ENCODE measurements at places on chromosomes 16 and 17.

- DNase-seq: no peak
Observed at GRCh38 chr16:78069913-78070312, 29.5 kb upstream of the WWOX start.

DNA sequence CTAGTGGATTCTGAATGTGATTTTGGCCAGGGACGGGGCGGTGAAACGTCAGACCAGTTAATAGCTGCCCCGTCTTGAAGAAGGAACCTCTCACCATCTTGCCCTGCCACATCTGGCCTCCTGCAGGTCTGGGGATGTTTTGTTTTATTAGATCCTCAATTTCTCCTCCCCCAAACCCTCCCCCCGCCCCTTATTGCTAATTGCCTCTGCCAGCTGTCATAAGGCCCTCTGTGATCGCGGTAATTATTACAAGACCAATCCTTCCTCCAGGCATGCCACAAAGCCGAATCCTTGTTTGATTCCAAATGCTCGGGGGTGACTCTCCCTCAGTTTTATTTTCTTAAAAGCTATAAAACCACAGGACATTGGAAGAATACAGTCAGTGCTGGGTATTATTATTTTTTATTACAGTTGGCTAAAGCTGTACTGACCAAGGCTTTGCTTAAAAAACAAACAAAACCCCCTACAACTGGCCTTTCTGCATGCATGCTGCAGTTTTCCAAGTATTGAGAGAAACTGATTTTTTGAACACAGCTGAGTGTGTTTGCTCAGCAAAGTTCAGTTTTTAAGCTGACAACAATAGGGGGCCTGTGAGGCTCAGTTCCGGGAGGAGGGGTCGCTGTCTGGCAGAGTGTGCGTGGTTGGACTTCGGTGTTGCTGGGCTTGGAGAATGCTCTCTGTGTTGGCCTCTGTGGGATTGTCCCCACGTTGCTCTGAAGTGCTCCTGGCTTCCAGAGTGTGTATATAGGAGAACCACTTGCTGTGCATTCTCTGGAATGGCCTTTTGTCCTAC lies 1.7 kb downstream of the KSR1 start:
- no peak for DNase-seq

DNA sequence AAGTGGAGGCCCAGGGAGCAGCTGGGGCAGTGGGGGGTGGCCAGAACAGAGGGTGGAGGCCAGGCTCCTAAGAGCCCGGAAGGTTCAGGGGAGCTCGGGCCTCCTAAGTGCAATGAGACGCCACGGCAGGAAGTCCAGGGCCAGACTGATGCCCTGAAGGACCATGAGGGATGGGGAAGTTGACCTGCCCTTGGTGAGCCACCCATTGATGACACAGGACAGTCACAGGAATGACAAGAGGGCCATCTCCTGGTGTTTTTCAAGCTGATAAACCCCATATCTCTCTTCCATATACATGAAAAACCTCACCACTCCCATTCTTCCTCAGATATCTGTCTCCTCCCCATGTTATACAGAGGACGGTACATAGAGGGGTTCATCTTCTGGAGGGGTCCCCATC lies 5.8 kb upstream of the MRPL58 start:
- DNase-seq: no peak

DNA sequence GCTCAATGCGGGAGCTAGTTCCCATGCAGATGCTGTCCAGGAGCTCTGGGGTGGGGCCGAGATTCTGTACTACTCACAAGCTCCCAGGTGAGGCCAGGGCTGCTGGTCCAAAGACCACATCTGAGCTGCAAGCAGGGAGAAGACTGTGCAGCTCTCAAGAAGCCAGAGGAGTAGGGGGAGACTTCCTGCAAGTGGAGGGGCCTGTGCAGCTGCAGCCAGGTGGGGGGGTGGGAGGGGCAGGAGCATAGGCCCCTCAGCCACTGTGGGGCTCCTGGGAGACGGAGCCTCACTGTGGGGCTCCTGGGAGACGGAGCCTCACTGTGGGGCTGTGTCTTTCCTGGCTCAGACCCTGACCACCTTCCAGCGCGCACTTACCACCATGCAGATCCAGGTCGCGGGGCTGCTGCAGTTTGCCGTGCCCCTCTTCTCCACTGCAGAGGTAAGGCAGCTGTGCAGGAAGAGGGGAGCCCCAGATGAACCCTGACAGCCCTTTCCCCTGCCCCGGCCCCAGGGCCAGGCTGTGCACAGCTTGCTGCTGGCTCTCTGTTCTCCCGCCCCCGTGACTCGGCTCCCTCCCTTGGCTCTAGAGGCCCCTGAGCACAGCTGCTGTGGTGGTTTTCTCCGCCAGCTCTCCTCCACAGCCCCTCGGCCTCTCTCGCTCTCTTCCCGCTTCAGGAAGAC lies 24.3 kb upstream of the DNAI2 start:
- DNase-seq: peak; percentile 85

DNA sequence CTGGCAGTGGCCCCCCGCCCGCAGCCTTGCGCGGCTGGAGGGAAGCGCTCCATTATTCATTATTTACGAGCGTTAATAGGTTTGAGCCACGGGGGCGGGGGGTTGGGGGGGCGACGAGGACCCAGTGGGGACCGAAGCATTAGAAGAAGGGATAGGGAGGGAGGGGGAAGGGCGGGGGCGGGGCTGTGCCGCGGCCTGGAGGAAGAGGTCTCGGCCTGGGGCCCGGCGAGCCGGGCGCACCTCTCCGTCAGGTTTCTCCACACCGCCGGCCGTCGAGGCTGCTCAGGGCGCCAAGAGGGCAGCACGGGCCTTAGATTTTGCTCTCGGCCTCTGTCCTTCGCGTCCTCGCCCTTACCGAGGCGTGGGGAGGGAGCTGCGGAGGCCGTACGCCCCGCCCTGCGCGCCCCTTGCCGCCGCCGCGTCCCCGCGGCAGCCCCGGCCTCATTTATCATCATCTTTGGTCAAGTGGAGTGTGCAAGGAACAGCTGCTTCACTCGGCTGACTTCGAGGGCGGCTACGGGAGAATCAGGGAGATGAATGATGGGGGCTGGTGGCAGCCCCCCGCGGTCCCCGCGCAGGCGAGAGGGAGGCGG lies 54.2 kb downstream of the SREBF1 start:
- DNase-seq: no peak

- DNase-seq: no peak
Observed at GRCh38 chr16:20871941-20872815, 28.0 kb downstream of the DCUN1D3 start.

GRCh38 chr16:24723663-24724062 lies 5.8 kb upstream of the TNRC6A start:
- DNase-seq: no peak

DNA sequence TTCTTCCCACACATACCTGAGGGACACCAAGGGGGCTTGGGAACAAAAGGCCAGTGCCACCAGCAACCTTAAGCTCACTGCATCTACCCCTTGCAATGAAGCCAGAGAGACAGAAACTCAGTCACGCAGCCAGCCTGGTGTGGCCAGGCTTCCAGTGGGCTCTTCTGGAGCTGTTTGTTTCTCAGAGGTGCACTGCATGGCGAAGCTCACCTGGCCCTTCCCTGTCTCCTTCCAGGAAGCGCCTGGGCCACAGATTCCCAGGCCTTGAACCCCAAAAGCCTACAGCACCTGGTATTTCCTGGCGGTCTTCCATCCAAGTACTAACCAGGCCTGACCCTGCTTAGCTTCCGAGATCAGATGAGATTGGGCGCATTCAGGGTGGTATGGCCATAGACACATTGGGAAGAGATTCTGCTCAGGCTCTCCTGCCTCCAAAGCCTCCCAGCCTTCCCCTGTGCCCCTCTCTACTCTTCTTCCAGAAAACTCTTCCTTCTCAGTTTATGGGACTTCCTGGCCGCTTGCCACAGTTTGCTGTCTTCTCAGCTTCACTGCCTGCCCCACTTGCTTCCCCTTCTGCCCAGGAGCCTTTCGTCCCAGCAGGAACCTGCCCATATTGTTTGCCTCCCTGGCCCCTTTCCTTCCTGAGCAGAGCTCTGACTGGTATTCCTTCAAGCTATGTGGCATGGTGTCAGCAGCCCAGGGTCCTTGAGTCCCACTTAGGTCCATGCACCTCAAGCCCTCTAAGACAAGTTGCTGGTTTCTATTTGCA lies 1.6 kb downstream of the CISD3 start:
- DNase-seq: no peak

- no peak for DNase-seq
Observed at GRCh38 chr17:18933102-18934058, 18.6 kb upstream of the SLC5A10 start.

DNA sequence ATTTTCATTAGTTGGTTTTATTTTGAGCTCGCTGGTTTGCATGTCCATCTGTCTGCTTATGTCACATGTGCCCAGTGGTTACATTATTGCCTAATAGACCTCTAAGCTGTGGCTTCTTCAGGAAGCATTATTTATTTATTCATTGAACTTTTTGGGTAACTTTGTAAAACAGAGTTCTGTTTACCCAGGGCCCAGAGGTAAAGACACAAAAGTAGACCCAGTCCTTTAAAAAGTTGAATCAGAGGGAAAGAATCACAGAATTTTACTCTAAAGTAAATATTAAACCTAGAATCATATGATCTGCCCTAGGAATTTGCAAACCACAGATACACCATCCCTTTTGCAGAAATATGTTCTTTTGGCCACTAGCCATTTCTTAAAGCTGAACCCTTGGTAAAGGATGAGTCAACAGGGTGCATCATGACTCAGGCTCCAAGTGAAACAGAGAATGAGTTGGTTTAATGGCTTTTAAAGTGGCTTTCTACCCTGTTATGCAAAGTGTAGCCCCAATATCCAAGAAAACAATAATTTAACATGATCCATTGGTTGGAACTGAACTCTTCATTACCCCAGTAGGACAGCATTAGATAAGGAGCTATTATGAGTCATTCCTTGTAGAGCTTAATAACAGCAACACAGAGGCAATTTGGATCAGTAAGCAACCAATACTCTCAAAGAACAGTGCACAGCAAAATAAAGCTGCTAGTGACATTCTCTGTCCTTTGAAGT lies 236.3 kb downstream of the KCNJ2 start:
- no peak for DNase-seq

DNA sequence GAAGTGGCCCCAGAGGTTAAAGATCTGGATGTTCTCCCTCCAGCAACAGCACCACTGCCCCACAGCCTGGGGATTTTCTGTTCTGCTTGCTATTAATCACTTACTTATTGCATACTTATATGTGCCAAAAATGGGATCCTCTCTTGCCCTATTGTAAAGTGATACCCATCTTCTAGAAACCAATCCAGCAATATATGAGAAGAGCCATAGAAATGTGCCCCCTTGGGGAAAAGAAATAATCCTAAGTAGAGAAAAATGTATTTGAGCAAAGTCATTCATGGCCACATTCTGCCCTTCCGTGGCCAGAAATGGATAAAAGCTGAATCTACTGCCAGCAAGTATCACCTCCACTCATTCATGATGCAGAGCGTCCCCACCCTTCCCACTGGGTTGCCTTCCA lies 20.9 kb downstream of the SOST start:
- no peak for DNase-seq

DNA sequence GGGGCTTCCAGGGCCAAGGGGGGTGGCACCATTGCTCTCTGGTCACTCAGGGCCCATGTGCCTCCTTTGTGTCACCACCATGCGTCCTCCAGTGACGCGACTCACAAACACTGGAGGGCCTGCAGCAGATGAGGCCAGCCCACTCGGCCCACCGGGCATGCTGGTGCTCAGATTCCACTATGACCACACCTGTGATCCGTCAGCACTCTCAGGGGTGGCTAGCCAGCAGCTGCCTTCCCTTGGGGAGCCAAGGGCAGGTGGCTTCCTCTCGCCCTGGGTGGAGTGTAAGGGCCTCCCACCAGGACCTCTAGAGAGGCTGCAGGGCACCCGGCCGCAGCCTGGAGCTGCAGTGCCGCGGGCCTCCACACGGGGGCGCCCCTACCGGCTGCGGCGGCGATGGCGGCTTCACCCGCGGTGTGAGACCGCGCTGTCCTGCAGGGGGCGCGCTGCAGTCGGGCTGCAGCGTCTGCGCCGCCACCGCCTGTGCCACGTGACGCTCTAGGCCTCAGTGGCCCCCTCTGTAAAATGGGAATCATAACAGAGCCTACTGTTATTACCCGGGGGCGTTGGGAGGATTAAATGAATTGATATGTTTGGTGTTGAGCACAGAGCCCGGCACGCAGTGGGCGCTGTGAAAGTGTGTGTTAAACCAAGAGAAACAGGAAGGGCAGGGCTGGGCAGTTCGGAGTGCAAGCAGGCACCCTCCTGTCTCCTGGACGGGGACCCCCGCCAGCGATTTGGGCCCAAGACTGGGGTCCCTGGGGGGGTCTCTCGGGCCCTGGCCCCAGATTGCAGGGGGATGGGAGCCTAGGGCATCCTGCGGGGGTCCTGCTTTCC lies 192.4 kb upstream of the GSE1 start:
- no peak for DNase-seq

DNA sequence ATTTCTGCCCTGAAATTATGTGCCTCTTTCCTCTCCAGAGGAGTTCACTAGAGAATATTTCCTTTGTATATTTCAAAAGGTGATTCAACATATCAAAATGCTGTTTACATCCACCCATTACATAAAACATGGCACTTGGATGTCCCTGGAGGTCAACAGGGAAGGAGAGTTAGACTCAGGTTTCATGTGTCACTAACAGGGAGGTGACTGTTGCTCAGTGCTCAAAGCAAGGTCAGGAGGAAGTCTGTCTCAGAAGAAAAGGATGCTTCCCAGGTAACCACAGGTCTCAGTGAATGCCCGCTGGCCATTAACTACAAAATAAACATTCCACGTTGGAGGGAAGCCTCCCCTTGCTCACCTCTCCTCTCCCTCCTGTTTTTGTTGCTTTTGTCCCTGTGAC lies 198.6 kb downstream of the AXIN2 start:
- no peak for DNase-seq

DNA sequence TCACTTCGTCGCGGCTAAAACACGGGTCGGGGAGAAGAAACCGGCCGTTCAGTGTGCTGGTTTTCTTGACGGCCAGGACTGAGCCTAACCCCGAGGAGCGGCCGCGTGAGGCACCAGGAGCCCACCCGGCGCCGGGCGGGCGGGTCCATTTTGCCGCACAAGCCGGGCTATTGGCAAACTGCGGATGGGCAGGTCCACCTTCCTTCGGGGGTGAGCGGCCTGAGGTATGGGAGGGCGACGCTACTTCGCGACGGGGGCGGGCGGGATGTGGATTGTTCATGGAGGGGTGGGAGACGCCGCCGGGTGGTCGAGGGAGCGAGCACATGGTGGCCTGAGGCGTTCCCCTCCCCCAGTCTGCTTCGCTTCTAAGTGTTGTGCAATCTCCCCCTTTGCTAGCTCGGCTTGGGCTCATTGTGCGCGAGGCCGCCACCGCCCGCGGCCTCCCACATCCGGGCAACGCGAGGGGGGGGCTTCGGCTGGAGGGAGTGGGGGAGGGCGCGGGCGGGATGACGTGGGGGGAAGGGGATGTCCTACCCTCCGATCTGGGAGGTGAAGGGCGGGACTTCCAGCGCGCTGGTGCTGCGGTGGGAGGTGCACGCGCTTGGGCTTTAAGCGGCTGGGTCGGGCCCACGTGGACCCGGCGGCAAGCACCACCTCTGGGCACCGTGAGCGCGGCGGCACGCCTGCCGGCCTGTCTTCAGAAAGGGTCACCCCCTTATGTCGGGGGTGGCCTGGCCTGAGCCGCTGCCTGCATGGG lies 5.9 kb upstream of the CD68 start:
- DNase-seq: peak; percentile 94

- no peak for DNase-seq
Observed at GRCh38 chr17:80246266-80246681, 14.4 kb upstream of the RNF213 start.

- DNase-seq: no peak
Observed at GRCh38 chr17:73118139-73118538, 25.7 kb upstream of the SLC39A11 start.
